Coronary artery (tissue), 2 donors: ENCODE measurements at places on chromosomes 16 and 17.
A peak's percentile ranks its signal among the peaks of the same experiment; 100 is the strongest.

GRCh38 chr17:40819528-40820125 lies 2.8 kb downstream of the KRT10 start:
- DNase-seq = no peak

DNA sequence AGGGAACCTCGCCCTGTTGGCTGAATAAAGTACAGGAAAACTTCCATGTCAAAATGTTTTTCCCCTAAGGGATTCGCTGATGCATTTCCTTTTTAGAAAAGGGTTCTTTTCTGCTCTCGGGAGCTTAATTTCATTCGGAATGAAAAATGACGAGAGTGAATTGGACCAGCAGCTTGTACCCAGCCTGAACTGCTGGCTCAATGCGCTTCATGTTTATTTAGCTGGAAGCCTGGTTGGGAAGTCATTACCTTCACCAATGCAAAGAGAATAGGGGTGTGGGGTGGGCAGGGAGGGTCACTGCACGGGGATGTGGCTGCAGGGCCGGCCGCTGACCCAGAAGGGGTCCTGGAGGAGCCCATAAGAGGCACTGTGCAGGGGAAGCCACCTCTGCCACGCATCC lies 207.7 kb downstream of the ENGASE start:
- DNase-seq = no peak

- no peak for DNase-seq
Measured at GRCh38 chr17:4879601-4880000, 19.7 kb upstream of the C17orf107 start.

- no peak for DNase-seq
Measured at GRCh38 chr16:11417487-11417886, 72.2 kb downstream of the RMI2 start.

- DNase-seq = no peak
Measured at GRCh38 chr17:83193336-83194185, 114.2 kb downstream of the METRNL start.

GRCh38 chr16:87131996-87132345 lies 185.2 kb downstream of the C16orf95 start:
- DNase-seq = no peak

DNA sequence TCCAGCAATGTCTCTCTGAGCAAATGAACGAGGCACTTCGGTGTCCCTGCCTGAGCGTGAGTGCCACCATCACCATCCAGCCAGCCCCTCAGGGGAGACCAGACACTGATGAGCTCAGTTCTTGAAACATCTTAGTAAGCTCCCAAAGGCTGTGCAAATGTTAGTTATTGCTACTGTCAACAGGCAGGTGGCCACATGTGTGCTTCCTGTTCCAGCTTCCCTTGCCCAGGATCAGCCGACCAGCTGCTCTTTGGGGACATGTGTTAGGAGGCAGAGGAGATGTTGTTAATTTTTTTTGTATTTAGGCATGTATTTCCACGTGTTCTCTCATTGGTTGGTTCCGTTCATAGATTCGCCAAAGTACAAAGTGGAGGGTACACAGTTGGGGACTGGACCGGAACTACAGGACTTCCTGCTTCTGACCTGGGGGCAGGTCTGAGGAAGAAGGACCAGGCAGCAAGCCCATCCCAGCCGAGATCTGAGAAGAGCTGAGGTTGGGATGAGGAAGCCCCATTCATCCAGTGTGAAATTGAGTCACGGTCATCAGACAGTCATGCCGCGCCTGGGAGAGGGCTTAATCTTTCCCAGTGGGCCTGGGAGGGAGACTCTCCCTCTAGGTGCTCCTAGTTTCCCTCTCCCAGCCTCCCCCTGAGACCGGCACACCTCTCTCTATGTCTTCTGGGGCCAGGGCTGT lies 3.8 kb downstream of the TTYH2 start:
- DNase-seq = no peak

DNA sequence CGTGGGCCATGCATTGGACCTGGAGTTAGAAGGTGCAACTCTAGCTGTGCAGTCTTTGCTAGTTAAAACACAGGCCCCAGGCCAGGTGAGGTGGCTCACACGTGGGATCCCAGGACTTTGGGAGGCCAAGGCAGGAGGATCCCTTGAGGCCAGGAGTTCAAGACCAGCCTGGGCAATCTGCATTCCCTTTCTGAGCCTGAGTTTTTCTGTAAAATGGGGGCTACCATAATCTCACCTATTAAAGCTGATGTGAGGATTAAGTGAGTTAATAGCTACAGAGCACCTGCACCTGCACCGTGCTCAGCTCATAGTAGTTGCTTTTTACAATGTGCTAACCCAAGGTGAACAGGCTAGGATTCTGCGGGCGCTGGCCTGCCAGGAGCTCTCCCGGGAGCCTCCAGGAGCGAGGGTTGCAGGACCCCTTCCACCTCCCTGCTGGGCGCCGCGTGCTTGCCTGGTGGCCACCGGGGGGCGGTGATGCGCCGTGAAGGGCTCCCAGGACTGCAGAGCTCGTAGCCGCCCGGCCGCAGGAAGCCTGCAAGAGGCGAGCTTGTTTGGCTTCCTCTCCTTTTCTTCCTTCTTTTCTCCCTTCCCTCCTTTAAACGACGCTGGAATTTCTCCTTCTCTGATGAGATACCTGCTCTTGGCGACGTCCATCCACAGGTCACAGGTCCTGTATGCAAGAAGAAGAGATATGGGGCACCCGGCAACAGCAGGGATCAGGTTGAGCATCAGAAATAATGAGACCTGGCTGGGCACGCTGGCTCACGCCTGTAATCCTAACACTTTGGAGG lies 51.3 kb downstream of the ZFP90 start:
- DNase-seq = no peak

GRCh38 chr17:77704048-77704815 lies 254.3 kb upstream of the TNRC6C start:
- DNase-seq = peak; percentile 41

DNA sequence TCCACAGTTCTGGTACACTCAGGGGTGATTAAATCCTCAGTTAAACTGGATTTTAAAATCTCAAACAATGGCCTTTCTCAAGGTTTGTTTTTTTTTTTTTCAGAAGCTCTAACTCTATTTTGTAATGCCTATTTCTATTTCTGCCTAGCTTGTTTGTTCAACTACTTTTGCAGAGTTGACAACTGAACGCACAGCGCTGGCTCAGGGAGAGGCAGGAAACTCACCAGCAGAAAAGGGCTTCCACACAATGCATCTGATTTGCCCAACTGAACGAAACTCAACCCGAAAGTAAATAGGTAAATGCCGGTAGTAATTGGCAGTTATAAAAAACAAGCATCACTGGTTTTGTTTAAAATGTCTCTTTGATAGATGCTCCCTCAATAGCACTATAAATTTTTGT lies 52.7 kb upstream of the CNEP1R1 start:
- DNase-seq = no peak

DNA sequence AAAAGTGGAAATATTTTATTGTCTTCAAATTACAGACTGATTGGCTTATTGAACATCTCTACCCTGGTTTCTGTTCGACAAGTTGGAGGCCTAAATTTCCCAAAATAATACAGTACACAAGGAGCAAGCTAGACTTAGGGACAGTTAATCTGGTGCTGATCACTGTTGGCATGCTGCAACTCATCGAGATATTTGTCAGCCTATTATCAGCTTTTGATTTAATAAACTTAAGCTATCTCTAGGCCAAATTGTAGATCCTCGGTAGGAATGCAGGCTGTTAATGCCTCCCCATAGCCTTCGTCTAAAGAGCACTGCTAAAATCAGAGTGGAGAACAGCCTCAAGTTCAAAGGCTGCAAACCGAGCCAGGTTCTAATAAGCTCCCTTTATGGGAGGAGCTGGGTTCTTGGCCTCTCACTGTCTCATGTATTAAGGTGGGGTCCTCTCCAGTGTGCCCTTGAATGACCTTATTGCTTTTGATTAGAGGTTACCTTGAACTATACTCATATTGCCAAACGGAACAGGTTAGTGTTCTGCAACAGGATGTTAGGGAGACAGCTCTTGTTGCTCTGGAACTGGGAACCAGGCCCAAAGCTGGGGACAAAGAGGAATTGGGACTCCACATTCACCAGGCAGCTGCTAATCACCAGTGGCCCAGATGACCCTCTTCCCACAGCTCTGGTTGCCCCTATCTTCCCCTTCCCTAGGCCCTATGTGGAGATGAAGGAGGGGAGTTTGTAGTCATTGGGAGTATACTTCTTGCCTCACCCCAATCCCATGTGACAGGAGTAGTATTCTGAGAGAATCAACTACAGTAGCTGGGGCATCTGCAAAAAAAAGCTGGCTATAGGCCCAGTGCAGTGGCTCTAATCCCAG lies 69.5 kb upstream of the NOL11 start:
- DNase-seq = no peak

GRCh38 chr16:85072947-85073346 lies 39.3 kb downstream of the CIBAR2 start:
- DNase-seq = no peak

GRCh38 chr16:56480776-56481467 lies 29.6 kb downstream of the OGFOD1 start:
- no peak for DNase-seq
